ENCODE measurements at places on chromosomes 1 and 21.

- DNase-seq, result no peak
Measured at GRCh38 chr21:36477559-36477958, 2.4 kb downstream of the CLDN14 start.

DNA sequence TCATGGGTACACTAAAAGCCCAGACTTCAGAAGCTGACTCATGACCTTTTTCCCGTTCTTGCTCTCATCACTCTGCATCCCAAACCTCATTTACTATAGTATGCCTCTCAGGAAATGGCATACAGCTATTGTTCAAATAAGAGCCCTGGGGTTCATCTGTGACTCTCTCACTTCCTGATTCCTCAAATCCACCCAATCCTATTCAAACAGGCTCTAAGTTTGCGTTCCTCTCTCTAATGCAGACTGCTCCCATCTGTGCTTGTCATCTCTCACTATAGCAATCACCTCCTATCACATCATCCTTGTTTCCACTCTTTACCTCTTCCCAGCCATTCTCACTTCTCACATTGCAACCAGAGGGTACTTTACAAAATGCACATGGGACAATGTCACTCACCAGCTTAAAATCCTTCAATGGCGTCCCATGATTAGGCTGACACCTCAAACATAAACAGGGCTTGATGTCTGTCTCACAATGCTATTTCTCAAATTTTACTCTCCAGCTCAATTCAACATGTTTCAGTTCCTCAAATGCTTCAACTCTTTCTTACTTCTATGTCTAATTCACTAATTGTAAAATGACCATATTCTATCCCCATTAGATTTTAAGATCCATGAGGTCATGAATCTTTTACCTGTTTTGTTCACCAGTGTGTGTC, 408.4 kb downstream of the NTNG1 start:
- no peak for DNase-seq

DNA sequence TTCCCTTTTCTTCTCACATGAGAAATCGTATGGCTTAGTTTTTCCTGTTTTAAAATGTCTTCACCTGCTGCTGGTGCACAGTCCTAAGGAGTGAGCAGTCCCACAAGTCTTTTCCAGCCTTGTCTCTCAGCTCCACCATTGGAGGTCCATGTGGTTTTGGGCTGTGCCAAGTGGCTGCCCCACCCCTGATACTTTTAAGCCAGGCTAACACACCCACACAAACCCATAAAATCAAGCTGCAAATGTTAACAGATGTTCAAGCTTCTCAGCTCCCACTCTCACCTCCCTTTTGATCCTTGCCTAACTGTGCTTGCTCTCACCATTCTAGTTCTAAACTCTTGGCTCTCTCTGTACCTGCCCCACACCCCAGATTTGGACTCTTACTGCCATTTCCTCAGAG, 74.5 kb upstream of the COL24A1 start:
- no peak for DNase-seq

- no peak for DNase-seq
Measured at GRCh38 chr1:113041569-113042284, 31.3 kb upstream of the LRIG2 start.

DNA sequence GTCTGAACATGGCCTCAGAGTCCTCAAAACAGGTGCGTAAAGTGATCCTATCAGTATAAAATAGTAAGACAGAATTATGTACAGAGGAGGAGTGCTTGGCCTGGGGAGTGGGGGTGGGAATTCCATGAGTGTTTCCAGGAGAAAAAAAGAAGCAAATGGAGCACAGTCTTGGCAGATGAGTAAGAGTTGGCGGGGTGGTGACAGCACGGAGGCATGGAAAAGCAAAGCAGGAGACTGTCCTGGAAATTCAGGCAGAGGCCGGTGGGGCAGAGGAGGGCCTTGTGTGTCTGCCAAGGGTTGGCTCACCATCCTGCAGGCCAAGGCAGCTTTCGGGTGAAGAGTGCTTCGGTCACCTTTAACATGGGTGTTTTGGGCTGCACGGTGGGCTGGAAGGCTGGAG, 63.4 kb downstream of the OPTC start:
- DNase-seq, result no peak

- DNase-seq, result no peak
Measured at GRCh38 chr1:203135636-203136305, 8.2 kb downstream of the ADORA1 start.

GRCh38 chr1:19457607-19458006, 27.7 kb downstream of the CAPZB start:
- no peak for DNase-seq

DNA sequence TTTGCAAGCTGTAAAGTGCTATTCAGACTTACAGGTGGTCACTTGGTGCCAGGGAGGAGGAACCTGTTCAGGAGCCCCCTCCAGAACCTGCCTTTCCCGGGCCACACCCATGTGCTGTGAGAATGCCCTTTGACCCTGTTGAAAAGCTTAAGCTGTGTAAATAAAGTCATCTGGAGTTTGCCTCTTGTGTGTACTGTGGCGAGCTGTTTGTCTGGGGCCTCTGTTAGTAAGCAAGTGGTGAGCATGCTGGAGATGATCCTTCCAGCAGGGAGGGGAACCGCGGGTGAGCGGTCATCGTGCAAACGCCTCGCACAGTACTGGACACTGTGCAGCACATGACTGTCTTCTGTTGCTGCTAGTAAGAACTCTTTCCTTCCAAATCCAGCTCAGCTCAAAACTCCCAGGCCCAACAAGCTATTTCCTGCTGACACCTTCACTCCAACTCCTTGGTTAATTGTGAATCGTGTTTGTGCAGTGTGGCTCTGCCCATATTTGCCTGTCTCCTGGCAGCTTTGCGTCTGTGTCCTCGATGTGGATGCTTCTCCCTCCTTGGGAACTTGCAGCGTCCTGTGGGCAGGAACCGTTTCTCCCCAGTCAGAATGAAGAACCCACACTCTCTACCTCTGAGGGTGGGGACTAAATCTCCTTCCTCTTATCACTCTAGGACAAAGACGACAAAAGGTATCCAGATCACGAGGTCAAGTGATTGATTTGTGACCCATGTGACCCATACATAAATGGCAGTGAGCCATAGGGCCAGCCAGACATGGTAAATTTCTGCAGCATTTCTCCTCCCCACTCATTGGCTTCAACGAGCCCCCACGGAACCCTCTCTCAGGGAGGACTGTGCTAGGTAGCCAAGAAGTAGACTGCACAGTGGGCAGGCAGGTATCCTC, 13.9 kb upstream of the BTG2 start:
- no peak for DNase-seq

GRCh38 chr21:29696937-29697336, 242.9 kb downstream of the GRIK1 start:
- no peak for DNase-seq

All from stimulated activated CD8-positive, alpha-beta memory T cell treated with anti-CD3 and anti-CD28 coated beads, Interleukin-4, amount 100 ng/mL, for 48 hours (primary cell).